ENCODE measurements at places on chromosomes 16 and 17.

GRCh38 chr17:883586-883962 lies 96.0 kb downstream of the NXN start:
- DNase-seq, result no peak

- no peak for DNase-seq
These were observed 31.9 kb downstream of the ZCCHC14 start for GRCh38 chr16:87460936-87461335.

- no peak for DNase-seq
These were observed 40.7 kb downstream of the SOST start for GRCh38 chr17:43717913-43718312.

- DNase-seq, result no peak
These were observed 20.4 kb downstream of the ALOX12B start for GRCh38 chr17:8066841-8067775.

DNA sequence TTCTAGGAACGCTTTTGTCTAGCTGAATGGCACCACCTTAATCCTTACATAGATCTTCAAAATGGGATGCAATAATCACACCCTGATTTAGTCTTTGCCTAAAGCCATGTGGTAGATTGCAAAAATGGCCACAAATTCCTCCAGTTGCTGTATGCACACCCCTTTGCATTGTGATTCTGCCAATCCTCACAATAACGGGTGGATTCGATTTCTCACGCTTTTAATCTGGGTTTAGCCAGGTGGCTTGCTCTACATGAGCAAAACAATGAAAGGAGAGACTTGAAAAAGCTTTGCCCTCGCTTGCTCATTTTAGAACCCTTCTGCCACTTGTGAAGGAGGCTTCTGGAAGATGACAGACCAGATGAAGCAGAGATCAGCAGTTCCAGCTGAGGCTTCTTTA lies 50.3 kb upstream of the B4GALNT2 start:
- no peak for DNase-seq

Measured in renal pelvis (tissue), 12 donors.